ENCODE measurements at places on chromosomes 7 and 10.

DNA sequence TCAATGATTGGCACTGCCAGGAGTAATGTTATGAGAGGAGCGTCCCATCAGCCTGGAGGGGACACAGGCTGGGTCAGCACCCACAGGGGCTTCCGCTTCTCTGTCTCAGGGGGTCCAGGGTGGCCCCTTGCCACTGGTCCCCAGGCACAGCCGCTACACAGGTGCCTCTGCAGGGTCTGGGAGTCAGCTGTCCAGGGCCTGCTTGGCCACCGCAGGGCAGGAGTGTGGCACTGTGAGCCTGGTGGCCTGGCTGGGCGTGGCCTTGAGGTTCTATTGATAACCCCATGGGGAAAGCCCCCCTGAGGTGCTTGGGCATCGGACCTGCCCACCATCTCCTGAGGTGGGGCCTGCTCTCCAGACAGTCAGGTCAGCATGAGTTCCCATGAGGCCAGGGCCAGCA, 136.6 kb downstream of the LHPP start:
- DNase-seq: no peak

- DNase-seq: no peak
These were observed 69.8 kb downstream of the ORC5 start for GRCh38 chr7:104137971-104138370.

DNA sequence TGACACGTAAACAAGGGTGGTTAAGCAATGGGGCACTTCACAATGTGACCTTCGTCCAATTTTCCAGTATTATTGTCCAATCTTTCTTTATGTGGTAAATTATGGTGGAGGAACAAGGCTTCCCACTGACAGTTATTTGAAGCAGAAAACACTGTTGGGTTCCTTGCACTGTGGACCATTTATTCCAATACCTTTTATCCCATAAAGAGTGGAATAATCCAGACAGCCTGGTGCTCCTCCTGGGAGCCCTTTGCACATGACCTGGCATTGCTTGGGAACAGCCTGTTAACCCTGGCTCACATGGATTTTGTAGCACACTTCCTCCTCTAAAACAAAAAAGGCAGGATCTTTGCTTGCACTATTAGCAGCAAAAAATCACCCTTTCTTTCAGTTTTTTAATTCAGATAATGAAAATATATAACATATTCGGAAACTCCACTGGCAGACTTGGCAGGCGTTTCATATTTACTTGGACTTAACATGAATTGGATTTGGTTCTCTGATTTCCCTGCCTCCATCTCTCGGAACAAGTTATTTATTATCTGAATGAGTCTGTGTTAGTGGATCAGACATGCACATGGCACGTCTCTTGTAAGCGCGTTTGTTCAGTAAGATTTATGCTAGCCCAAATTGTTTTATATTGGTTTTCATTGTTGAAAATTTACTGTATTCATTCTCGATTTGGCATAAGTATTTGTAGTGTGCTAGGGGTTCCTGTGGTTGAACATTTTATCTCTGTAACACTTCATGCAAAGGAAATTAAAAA, 59.3 kb downstream of the BMPER start:
- DNase-seq: no peak

DNA sequence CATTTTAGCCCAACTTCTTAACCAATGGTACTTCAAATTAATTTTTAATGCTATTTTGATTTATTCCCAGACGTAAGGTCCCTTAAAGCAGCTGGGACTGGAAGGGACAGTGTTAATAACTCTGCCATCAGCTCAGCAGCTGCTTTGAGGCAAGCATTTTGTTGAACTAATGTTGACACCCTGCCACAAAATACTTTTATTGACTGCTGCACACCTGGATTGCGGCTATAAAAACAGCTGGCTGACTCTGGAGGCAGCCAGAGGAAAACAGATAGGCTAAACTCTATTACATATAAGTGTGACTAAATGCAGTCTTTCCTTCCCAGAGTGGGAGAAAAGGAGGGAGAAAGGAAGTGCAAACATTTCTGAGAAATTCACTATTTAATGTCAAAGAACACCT, 77.6 kb downstream of the ETV1 start:
- DNase-seq: no peak

DNA sequence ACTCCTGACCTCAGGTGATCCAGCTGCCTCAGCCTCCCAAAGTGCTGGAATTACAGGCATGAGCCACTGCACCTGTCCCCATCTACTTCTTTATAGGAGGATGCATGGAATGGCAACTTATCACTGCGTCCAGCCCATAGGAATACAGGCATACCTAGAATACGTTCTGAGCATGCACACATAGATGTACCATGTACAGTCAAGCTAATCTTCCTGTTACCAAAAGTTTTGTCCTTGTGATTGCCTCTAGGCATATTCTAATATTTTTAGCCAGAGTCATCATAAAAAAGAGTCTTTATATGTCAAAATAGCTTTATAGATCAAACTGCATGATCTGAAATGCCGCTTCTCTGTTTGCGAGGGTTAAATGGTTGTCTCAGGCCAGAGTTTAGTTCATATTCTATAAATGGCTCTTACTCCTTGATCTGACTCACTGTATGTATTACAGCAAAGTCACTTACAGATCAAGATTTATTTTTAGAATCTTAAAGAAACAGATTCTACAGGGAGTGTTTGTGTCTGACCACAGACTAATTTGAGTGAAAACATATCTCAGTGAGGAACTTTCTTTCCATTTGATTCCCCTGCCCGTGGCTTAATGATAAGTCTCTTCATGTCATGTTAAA, 210.9 kb downstream of the CREB5 start:
- DNase-seq: no peak

GRCh38 chr10:133359972-133360610, 2.3 kb upstream of the FUOM start:
- no peak for DNase-seq

DNA sequence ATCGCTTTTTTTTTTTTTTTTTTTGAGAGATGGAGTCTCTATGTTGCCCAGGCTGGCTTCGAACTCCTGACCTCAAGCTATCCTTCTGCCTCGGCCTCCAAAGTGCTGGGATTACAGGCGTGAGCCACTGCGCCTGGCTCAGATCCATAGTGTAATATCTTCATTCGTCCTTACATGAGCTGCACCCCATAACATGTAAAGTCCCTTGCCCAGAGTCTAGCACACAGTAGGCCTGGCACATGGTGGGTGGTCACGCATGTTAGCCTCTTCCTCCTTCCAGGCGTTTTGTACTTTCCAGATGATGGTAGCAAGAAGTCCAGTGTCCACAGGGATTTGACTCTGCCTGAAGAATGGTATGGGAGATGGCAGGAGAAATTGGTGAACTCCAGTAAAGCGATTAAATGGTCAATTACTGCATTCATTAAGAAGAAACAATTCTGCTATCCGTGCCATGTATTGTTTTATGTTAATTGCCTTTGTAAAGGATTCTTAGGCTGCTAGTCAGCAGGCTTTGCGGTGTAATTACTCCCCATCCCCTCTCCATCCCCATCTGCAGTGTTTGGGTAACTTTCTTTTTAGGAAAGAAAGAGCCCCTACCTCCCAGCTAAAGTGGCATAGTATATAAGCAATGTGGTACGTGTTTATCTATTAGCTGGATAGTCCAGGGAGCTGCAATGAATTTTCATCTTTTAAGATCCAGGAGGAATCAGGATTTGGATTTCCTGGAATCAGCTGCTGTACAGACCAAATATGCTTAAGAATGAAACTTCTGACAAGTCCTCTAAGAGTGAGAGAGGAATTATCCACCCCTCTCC, 1.2 kb downstream of the TPST1 start:
- no peak for DNase-seq

DNA sequence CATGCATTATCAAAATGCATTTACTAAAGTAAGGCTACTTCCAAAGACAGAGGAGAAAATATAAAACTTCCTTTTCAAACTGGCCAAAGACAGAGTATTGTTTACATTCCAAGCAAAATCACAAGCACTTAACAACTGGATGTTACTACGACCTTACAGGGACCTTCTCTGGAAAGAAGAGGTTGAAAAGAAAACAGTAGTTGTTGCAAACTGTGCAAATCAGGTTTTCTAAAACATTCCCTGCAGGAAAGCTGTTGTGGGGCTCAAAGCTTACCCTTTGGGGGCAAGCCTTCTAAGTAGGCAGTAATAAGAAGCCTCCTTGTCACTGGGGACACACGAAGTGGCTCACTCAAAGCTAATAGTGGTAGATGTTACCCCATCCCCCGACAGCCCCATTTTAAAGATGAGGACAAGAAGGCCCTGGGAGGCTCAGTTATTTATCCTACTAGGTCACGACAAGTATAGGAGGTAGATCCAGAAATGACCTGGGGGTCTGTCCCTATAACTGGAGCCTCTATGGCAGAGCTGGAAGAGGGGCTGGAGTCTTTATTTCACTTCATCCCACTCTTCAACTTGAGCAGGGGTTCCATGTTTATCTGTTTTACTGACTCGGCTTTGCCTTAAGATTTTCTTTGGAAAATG, 46.6 kb downstream of the ATXN7L1 start:
- no peak for DNase-seq

- no peak for DNase-seq
These were observed 30.3 kb upstream of the CAMK1D start for GRCh38 chr10:12319076-12319475.

DNA sequence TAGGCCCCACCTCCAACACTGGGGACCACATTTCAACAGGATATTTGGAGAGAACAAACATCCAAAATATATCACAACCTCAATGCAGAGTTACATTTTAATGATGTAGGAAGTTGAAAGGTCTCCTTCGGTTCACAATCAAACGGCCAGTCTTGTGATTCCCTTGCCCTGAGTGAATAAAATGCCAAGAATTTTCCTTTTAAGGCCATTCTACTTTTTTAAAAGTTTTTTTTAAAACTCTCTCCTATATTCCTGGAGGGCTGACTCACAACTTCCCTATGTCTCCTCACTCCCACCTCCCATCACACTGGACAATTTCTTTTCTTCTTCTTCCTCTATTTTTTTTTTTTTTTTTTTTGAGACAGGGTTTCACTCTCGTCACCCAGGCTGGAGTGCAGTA, 693.6 kb upstream of the AUTS2 start:
- no peak for DNase-seq

GRCh38 chr10:77179015-77179695, 458.5 kb downstream of the KCNMA1 start:
- DNase-seq: no peak

DNA sequence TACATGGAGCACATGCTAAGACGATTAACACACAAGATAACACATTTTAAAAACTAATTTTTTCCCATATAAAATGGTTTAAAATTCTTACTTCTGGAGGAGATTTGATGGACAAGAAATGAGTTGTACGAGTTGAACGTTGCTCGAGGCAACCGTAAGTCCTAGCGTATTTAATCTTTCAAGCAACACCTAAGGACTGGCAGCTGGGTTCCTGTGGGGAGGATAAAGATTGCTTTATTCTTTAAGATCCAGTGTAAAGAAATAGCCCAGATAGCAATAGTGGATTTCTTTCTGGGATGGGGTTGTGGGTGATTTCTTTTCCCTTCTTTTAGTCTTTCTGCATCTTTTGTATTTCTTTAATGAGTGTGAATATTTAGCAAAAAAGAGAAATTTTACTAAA, 9.8 kb downstream of the TBXAS1 start:
- no peak for DNase-seq

DNA sequence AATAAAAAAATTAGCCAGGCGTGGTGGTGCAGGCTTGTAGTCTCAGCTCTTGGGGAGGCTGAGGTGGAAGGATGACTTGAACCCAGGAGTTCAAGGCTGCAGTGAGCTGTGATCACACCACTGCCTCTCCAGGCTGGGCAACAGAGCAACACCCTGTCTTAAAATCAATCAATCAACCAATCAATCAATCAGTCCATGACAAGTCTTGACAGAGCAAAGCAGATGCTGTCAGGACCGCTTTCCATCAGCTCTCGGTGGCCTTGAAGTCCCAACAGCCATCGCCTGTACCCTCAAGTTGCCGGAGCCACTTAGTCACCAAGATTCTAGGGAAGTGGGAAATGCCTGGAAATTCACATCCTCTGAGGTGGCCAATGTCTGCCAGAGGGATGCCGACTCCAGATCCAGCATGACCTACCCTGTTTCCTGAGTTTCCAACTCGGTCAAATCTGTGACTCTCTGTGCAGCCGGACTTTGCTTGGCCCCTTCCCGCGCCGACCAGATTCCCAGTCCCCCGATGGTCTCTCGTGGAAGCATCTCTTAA, 871 bp upstream of the CCL24 start:
- no peak for DNase-seq

- no peak for DNase-seq
These were observed 105.5 kb upstream of the TMEM72 start for GRCh38 chr10:44805466-44806210.

DNA sequence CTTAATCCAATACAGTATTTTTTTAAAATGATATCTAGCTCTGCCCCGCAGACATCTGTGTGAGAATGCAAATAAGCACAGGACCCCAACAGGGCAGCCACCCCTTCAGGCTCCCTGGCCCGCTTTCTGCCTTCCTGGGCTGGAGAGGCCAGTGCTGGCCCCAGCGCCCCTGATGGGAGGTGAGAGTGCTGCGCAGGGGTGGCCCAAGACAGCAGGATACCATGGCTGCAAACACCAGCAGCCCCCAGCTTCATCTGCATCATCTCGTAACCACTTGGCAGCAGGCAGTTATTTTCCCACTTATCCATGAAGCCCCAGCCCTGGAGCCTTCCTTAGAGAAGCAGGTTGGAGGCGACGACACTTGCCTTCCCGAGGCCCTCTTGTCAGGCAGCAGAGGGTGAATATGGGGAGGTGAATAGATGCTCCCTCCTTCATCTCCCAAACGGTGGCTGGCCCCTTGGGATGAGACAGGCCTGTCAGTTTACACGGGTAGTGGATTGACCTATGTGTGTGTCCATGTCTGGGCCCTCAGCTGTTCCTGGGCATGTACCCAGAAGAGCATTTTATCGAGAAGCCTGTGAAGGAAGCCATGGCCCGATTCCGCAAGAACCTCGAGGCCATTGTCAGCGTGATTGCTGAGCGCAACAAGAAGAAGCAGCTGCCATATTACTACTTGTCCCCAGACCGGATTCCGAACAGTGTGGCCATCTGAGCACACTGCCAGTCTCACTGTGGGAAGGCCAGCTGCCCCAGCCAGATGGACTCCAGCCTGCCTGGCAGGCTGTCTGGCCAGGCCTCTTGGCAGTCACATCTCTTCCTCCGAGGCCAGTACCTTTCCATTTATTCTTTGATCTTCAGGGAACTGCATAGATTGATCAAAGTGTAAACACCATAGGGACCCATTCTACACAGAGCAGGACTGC, 71.2 kb downstream of the ALOX5 start:
- no peak for DNase-seq

- no peak for DNase-seq
These were observed 33.4 kb downstream of the OGDH start for GRCh38 chr7:44639671-44640321.

DNA sequence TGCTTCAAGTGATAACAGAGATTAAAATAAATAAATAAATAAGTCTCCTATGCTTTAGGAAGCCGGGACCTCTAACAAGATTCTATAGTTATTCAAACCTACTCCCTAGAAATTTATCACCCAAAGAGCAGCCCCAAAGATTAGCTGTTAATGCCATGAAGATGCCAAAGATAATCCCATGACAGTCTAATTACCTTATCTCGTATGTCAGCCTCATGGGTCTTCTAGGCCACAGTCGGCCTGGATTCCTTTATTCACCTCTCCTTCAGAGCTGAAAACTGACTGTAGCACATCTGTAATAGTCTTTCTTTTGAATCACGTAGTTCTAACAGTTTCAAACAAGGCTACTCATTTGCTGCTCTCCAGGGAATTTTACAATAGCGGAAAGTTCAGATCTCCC, 24.2 kb downstream of the COL1A2 start:
- no peak for DNase-seq

Data from activated T-helper 1 cell treated with anti-CD3 and anti-CD28 coated beads, Interleukin-2, amount 50 U/mL, for 16 hours (primary cell).